ENCODE measurements at places on chromosomes 16 and 17.

DNA sequence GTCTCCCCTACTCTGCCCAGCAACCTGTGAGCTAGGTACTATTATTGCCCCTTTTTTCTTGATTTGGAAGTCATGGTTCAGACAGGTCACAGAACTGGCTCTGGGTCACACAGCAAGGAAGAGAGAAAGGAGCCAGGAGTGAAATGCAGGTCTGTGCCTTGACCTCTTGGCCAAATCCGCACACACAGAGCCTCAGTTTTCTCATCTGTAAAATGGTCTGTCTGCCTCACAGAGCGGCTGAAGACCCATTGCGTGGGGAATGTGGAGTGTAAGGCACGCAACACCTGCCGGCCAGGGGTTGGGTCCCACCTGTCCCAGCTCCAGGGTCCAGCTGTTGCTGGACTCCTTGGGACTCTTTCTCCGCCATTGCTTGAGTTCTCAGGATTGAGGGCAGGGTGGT lies 32.4 kb downstream of the CNGB1 start:
- no peak for DNase-seq

DNA sequence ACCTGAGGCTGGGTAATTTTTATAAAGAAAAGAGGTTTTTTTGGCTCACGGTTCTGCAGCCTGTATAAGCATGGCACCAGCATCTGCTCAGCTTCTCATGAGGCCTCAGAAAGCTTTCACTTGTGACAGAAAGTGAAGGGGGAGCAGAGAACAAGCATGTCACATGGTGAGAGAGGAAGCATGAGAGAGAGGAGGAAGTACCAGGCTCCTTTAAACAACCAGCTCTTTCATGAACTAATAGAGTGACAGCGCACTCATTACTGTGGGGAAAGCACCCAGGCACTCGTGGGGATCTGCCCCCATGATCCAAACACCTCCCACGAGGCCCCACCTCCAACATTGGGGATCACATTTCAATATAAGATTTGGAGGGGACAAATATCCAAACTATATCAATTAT lies 86.8 kb downstream of the USP32 start:
- DNase-seq: no peak

DNA sequence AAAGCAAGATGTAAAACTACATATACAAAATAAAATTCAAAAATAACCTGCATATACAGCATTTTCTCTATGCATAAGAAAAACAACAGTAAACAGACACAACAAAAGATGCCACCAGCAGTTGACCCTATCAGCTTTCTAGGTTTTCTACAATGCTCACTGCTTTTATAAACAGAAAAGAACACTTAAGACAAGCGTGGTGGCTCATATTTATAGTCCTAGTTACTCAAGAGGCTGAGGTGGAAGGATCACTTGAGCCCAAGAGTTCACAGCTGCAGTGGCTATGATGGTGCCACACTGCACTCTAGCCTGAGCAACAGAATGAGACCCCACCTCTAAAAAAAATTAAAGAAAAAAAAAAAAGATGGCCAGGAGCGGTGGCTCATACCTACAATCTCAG lies 46.5 kb upstream of the ATP2A3 start:
- no peak for DNase-seq

GRCh38 chr17:2566056-2566455 lies 27.4 kb upstream of the PAFAH1B1 start:
- DNase-seq: no peak

DNA sequence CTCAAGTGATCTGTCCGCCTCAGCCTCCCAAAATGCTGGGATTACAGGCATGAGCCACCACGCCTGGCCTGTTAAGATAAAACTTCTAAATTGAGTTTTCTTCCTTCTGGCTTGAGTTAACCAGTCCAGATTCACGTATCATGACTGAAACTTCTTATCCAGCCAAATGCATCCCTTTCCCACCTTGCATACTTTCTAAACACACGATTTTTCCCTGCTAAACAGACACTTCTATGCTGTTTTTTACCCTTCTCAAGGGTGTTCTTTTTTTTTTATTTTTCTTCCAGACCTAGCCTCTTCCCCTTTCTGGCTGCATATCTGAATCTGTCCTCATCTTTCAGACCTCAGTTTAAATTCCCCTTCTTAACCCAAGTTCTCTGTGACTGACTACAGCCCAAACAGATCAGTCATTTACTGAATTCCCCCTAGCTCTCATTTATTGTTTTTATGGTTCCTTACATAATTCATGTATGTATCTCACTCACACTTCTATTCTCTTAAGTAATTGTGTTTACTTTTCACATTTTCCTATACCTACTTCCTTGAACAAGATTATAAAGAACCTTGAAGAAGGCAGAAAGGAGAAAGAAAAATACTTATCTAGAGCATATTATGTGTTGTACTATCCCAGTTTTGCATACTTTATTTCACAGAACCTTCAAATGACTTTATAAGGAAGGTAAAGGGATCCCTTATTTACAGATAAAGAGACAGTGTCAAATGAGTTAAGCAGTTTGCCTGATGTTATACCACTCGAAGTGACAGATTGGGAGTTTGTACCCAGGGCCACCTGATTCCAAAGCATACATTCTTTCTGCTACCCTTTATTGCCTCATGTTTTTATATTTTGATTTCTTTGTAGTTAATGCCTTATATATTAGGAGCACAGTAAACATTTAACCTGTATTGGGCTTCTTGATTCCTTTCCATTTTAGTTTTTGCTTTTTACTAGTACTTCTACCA lies 5.2 kb downstream of the EVI2B start:
- no peak for DNase-seq

DNA sequence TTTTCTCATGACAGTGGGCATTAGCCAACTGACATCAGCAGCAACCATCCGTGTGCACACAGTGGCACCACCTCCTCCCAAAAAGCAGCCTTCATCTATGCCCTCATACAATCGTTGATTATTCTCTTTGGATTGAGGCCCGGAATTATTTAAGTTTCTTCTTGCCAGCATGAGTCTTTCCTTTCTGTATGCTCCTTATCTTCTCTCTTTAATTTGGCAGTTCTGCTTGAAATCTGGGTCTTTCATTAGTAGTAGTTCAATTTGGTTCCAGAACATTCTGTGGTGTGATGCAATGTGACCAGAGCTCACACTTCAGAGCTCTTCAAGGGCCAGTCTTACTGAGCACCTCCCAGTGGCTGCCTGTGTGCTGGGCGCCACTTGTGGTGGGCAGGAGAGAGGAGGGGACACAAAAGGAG lies 52.2 kb upstream of the STH start:
- DNase-seq: no peak

DNA sequence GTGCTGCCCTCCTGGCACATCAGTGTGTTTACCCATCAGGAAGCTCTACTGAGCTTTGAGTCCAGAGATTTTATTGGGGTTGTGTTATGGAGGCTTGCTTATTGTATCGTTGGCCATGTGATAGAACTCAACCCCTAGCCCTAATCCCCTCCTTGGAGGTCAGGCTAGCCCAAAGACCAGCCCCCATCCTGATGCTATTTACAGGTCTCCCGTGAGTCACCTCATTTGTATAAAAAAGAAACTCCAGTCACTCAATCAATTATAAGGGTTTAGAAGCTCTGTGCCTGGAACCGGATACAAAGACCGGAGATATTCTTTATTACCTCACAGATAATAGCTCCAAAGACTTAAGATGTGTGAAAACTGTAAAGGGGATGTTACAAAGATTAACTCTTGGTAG lies 405.9 kb downstream of the CNTNAP4 start:
- DNase-seq: no peak

GRCh38 chr16:59180083-59180476 lies 446.0 kb upstream of the GOT2 start:
- no peak for DNase-seq

- DNase-seq: peak; percentile 45
These were observed 16.5 kb downstream of the CCDC102A start for GRCh38 chr16:57519796-57520360.

All from NCI-H2107 (cell line).